ENCODE measurements at places on chromosomes 6 and 20. TPM values are rescaled to one million over a fixed set of nuclear protein-coding genes. Genes with fewer than 3 reads are reported as not detected.

BEND6 gene
- total RNA-seq: 34.8 TPM

KIF25 gene
- total RNA-seq: not detected

XKR7 gene
- not detected for total RNA-seq

TMX4 gene
- total RNA-seq: 54.6 TPM

ASIP gene
- total RNA-seq: not detected

CTCFL gene
- not detected for total RNA-seq

COL10A1 gene
- not detected for total RNA-seq

Data from fibroblast of the aortic adventitia (primary cell).